ENCODE measurements at places on chromosomes 6 and 20.

DNA sequence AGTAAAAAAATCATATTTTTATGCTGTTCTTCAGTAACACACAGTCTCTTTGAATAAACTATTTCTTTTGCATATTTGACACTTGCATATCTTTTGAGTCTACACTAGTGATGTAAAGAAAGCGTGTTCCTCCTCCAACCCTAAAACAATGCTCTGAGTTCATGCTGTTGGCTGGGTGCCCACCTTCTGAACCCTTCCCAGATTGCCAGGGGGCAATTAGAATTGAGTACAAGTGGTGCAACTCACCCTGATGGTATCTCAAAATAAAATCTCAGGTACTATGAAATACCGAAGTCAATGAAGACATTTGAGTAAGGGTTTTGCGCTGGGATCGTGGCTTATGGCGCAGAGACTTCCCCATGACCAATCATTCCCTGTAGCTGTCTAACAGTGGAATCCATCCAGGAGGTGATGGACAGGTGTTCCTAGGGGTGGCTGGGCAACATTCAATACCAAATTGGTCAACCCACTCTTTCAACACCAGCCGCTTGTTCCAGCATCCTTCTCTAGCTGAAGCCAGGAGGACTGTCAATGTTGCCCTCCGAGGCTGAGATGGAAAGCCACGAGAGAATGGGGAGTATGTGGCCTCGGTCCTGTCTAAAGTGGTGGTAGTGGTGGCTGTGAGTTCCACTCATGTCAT is 94.4 kb upstream of the ZNFX1 start:
- DNase-seq, result no peak

GRCh38 chr20:14288341-14289330 is 48.8 kb downstream of the FLRT3 start:
- no peak for DNase-seq

DNA sequence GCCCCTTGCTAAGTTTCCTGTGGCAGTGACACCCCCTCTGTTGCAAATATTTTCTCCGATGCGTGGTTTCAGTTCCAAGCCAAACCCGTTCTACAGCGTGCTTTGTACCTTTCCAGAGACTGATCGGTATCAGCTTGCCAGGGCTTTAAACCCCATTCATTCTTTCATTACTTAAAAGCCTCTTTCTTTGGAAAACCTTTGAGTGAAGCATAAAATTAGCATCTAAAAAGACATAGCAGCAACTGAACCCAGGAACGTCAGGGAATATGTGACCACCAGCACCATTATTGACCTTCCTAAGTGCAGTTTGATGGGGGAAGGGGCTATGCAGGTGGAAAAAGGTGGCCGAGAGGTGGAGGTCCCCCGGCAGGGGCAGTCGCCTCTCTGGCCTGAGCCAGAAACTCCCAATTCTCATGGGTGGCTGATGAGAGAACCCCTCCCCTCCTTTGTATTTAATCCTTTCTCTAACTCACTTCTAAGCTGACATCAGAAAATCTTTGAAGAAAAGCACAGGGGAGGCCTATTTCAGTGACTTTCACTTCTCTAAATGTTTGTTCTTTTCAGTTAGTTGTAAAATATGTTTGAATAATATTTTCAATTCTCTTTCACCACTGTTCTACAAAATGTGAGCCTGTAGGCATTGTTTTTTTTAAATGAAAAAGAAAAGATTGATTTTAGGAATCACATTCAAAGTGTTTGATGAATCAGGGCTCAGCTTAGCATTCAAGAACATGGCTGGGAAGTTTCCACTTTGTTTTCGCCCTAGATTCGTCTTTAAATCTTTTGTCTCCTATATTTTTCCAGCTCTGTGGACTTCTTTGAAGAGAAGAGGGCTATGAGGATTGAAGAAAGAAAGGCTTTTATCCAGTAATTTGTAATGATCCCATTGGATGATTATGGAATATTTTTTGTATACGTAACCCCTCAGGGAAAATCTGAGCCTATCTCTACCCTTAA is 89.2 kb downstream of the RSPH3 start:
- DNase-seq, result no peak

GRCh38 chr6:169589293-169589692 is 112.5 kb downstream of the WDR27 start:
- no peak for DNase-seq

DNA sequence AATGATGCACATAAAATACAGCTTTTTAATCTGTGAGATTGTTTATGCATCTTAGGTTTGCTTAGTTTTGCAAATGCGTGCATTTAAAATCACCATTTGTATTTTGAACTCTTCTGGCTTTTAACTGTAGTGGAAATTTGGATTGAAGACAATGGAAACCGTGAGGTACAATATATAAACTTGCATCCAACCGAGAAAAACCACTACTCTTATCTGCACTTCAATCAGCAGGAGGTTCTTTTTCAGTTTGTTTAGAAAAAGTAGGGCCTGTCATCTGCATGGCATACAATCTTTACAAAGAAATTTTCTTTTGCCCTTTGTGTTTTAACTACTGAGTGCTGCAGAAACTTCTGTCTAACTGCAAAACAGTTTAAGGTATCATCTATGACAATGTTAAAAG is 132.8 kb downstream of the LAMA2 start:
- no peak for DNase-seq

DNA sequence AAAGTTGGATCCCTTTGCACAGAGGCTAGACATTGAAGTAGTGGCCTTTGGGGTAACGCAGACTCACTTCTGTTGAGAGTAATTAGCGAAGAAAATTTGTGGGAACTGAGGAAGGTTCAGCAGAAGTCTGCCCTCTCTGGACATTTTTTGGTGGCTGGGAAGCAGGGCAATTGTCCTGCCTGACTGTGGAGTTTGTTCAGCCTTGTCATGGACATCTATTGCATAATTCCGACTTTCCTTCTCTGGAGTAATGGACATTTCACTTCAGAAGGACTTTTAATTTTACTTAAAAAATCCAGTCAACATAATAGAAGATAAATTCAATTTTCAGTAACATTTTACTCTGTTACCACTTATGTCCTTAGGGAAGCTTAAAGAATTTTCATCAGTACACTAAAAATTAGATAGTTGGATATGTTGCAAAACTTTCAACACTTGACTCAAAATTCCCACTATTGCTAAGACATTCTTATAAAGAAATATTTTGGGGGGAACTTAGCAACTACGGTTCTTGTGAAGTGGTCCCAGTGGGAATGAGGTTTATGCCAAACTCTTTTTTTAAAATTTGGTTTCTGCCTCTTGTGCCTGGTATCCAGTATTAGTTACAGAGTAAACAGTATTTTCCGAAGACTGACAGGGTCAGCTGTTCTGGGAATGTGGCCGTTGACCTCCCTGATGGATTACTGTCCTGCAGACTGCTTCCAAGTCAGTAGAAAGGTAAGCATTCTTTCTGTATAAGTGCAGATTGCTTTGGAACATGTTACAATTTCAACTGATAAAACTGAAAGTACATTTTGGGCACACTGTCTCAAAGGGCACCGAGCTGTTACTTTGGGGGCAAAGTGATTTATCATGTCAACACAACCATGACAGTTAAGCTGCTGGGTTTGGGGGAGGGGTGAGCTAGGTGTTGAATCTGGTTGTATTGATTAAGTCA is 100.6 kb upstream of the MLIP start:
- DNase-seq, result no peak

DNA sequence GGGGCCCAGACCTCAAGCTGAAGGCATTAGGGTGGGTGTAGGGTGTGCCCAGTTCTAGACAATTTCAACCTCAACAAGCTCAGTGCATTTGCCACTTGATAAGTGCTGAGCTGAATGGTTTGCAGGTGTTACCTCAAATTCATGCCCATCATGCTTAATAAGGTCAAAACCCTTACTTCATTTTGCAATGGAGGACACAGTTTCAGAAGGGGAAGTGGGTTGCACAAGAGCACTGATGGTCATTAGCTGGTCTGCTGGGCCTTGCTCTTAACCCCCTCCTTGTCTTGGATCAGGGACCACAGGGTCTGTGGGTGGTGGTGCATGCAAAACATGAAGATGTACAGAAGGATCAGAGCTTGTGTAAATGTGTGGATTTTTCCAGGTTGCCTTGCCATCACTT is 71.0 kb upstream of the SIRPA start:
- DNase-seq, result no peak

GRCh38 chr6:22766979-22767378 is 197.6 kb downstream of the HDGFL1 start:
- no peak for DNase-seq

GRCh38 chr6:44474643-44475042 is 87.1 kb downstream of the CDC5L start:
- DNase-seq, result no peak
